ENCODE measurements at places on chromosomes 6 and 20. TPM values are rescaled to one million over a fixed set of nuclear protein-coding genes. Genes with fewer than 3 reads are reported as not detected.
A peak's percentile ranks its signal among the peaks of the same experiment; 100 is the strongest.

DNA sequence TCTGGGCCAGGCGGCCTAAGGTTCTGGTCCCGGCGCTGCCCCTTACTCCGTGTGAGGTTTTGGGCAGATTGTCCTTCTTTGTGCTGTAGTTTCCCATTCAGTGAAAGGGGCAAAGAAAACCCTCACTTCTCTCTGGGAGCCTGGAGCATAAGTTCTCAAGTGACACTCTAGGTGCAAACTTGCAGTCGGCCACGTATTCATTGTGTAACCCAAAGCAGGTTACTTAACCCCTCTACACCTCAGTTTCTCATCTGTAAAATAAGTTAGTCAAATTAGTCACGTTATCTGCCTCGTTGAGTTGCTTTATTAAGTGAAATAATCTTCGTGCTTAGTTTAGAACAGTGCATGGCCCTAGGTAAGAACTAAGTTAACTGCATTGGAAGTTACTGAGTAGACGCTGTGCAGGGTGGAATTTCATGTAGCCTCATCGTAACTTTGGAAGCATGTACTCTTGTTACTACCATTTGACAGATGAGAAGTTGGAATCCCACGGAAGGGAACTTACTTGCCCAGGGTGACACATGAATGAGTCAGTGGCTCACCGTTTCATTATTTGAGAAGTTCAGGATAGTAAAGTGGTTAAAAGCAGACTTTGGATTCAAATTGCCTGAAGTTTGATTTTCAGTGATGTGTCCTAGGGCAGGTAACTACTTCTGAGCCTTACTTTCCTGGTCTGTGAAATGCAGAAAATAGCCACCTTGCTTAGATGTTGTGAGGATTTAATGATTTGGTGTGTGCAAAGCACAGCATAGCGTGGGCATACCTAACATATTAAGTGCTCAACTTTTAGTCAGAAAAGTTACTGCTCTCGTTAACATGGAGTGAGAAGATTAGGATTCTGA lies 556 bp upstream of the MROH8 start:
- DNase-seq: no peak

DNA sequence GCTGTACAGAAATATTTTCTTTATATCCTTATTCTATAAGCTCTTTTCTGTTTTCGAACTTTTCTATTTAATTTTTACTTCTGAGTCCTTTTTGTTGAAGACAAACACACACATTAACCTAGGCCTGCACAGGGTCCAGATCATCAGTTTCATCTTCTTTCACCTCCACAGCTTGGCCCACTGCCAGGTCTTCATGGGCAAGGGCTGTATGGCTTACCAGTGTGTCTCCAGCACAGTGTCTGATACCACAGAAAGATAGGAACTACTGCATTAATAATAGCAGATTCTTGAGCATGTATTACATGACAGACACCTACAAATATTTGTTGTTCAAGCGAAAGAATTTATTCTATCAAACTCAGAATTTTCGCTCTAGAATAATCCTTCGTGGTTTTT lies 24.4 kb downstream of the QKI start:
- no peak for DNase-seq

The RREB1 gene
- 48.6 TPM for total RNA-seq

The GPX5 gene
- not detected for total RNA-seq

The TTBK1 gene
- 0.61 TPM for total RNA-seq

The CFAP61 gene
- total RNA-seq: not detected

DNA sequence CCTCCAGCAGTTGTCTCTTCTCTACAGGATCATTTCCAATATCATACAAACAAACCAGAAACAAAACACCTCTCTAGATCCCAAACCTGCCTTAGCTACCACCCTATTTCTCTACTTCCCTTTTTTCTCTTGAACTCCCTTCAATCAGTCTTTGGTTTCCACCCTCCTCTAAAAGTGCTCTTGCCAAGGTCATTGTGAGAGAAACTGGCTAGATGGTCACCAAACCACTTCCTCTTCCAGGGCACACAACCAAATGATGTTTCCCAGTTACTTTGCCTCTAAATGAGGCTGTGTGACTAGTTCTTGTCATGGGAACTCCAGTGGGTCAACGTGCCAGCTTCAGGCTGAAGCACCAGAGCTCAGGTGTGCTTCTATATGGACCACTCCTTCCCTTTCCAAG lies 85.8 kb upstream of the ARMC2 start:
- no peak for DNase-seq

DNA sequence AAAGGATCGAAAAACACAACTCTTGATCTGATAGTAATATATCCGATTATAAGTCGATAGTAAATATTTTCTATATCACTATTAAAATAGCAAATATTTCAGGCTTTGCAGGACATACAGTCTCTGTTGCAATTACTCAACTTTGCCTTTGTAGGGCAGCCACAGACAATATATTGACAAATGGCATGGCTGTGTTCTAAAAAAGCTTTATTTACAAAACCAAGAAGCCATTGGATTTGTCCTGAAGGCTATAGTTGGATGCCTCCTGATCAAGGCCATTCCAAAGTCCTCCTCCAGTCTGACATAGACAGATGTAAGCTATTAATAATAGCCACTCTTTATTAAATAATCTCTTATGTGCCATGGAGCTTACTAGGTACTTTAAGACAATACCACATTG lies 5.9 kb downstream of the OCSTAMP start:
- DNase-seq: no peak

- no peak for DNase-seq
These were observed 64.3 kb downstream of the EDN1 start for GRCh38 chr6:12354499-12354898.

- DNase-seq: peak; percentile 53
These were observed 180.6 kb downstream of the FOXA2 start for GRCh38 chr20:22403632-22404361.

The PCMTD2 gene
- 101 TPM for total RNA-seq
